ENCODE measurements at places on chromosomes 5 and 9.

DNA sequence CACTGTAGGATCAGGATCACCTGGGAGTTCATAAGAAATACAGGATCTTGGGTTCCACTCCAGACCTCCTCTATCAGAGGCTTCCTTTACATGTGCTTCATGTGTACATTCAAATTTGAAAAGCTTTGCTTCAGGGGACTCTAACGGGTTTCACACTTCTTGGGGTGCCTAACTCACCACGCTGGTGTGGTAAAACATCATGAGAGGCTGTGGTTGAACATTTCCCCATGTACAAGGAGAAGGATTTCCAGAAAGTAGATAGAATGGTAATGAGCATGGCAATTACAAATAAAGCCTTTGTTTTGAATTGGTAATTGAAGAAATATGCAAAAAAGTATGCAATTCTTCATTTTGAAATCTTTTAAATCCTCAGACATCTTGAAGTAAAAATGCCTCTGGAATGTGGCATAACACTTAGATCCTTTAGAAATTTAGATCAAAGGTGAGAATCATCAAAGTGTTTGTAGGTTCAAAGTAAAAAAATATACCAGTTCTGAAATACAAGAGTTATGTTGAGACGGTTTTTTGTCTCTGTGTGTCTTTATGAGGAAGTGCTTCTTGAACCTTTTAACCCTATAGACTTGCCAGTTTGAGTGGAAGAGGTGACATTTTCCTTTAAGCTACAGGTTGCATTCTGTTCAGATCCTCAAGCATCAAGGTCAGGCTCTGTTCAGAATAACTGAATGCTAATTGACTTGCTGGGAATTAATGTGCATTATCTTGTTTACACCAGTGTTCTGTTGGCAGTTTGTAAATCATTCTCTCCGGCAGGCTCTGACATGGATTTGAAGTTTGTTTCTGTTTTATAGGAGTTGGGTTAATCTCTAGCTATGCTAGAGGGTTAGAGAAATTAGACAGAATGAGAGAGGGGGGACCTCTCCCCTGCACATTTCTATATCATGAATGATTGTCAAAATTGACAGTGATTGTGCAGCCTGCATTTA, 415.3 kb downstream of the MAN2A1 start:
- no peak for DNase-seq

- DNase-seq = no peak
Observed at GRCh38 chr5:104573949-104574709, 1011.5 kb upstream of the NUDT12 start.

- DNase-seq = no peak
Observed at GRCh38 chr5:65970481-65971367, 44.3 kb downstream of the ERBIN start.

- DNase-seq = no peak
Observed at GRCh38 chr5:91643797-91644196, 260.7 kb upstream of the ARRDC3 start.

GRCh38 chr5:127440831-127441230, 76.6 kb upstream of the PRRC1 start:
- no peak for DNase-seq

- DNase-seq = no peak
Observed at GRCh38 chr9:37859043-37859442, 44.9 kb downstream of the SLC25A51 start.

- DNase-seq = no peak
Observed at GRCh38 chr9:134271338-134272301, 54.6 kb upstream of the RXRA start.

DNA sequence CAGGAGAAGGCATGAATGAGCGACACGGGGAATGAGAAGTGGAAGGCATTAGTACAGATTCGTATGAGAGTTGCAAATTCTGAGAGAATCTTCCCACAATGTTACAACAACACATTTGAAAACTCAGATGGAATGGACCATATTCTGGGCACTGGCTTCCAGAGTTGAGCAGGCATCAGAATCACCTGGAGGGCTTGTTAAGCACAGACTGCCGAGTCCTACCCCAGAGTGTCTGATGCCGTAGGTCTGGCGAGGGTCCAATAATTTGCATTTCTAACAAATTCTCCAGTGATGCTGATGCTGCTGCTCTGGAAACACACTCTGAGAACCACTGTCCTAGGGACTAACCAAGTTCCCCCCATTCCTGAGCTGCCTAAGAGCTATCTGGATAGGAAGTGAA, 2.9 kb upstream of the TLX3 start:
- DNase-seq = no peak

DNA sequence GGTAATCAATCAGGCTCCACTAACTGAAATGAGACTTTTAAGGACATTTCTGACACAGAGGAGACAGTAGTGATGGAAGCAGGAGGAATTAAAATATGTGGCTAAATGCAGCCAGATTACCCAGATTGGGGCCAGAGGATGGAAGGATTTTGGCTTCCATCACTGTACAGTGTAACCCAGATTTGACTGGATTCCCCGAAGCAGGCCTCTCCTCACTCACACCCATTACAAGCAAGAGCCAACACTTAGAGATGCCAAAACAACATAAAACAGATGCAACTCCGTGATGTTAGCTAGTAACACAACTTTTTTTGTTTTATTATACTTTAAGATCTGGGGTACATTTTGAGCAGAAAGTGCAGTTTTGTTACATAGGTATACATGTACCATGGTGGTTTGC, 17.6 kb downstream of the TEK start:
- no peak for DNase-seq

GRCh38 chr5:14628346-14628745, 36.2 kb upstream of the OTULIN start:
- peak; percentile 35 for DNase-seq

GRCh38 chr5:93436083-93436482, 144.9 kb downstream of the NR2F1-AS1 start:
- DNase-seq = no peak

GRCh38 chr5:127008300-127008975, 21.9 kb downstream of the MARCHF3 start:
- DNase-seq = no peak

- DNase-seq = no peak
Observed at GRCh38 chr9:23674016-23674585, 151.9 kb downstream of the ELAVL2 start.

DNA sequence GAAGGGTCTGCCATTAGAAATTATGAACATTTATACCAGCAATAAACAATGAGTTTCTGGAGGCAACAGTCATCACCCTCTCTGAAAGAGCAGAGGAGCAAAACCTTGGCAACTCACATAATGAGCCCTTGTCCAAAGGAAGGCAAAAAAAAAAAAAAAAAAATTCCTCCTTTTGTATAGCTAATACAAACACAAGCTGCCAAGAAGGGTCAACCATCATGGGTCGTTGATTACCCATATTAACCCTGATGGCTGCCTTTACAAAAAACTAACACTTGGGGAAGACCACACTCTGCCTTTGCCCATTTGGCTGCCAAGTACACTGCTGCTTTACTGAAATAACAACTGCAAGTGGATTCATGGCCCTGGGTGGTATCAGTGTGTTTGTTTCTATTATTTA, 272.7 kb downstream of the ADAMTSL1 start:
- DNase-seq = no peak

DNA sequence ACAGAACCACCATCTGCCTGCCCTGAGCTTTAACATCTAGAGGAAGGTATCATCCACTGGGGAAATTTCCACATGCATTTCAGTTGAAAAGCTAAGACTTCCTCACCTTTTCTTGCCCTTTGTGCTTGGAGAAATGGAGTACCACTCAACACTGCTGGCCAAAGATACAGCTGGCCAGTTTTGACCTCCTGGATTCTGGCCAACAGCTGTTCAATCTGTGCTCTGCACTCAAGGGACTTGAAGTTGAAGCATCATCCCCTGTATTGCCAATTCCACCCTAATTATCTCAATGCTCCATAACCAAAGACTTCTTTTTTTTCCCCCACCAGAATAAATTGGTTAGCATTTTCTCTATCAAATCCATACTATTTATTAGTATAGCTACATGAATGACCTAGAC, 70.4 kb upstream of the PRDM9 start:
- DNase-seq = no peak

DNA sequence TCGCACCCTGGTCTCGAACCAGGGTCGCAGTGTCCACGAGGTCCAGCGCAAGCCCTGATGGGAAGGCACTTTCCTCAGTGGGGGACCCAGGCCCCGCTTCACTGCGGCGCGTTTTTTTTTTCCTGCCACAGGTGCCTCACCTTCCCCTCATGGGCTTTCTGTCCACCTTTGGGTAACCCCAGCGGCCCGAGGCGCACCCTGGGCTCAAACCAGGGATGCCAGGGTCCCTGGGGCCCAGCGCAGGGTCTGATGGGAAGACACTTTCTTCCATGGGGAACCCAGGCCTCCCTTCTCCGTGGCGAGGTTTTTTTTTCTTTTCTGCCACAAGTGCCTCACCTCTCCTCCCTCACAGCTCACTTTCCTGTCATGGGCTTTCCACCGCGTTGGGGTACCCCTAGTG, 1269.9 kb downstream of the FOXD4L5 start:
- no peak for DNase-seq

Data from HEK293T (cell line).